BJ (cell line): ENCODE measurements at places on chromosomes 2 and 18. TPM values are rescaled to one million over a fixed set of nuclear protein-coding genes. Genes with fewer than 3 reads are reported as not detected.

GRCh38 chr2:220371211-220371610, 743.8 kb downstream of the SLC4A3 start:
- DNase-seq: no peak

DNA sequence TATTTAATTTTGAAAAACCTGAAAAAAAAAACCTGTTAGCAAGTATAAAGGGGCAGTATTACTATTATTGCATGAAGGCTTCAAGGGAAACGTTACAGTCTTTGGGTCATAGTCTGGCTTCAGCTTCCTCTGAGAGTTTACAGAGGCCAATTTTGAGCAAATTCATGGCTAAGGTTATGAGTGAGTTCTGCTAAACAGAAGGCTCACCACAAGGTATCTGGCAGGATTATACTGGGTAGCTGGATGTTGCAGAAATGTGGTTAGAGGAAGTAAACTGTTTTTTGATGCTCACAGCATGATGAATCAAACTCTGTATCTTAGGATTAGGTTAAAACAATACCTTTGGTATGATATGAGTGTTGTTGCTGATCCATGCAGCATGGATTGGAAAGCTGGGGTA, 9.3 kb downstream of the MRPL19 start:
- DNase-seq: no peak

Gene NYAP2
- not detected in 2 replicates for polyA plus RNA-seq

DNA sequence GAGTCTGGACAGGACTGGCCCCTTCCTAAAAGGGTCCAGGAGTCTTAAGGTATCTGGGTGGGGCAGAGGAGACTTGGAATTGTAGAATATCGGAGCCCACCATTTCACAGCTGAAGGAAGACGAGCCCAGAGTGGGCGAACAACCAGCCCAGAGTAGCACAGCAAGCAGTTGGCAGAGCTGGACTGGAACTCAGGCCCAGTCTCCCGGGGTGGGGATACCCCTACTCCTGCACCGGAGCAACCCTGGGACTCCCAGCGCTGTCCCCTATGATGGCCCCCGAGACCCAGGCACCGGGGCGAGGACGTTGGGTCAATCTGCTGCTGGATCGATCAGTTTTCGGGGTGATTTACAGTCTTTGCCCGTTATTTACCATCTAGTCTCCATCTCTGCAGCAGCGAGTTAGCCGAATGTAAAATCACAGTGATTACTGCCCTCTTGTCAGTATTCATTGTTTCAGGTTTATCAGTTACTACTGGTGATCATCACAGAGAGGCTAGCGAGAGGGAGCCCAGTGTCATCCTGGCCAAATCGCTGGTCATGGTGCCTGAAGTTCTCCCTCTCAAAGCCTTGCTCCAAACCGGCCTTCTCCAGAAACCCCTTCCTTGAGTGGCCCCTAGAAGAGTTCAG, 75.3 kb downstream of the SMAD7 start:
- no peak for DNase-seq

Gene TIMM21
- 21.2 and 49.4 TPM in 2 replicates for polyA plus RNA-seq

Gene SH3RF3
- 3.2 and 3.6 TPM in 2 replicates for polyA plus RNA-seq

- no peak for DNase-seq
Measured at GRCh38 chr2:59893612-59894011, 659.8 kb downstream of the BCL11A start.

GRCh38 chr2:140348826-140349225, 1568.6 kb upstream of the NXPH2 start:
- no peak for DNase-seq

DNA sequence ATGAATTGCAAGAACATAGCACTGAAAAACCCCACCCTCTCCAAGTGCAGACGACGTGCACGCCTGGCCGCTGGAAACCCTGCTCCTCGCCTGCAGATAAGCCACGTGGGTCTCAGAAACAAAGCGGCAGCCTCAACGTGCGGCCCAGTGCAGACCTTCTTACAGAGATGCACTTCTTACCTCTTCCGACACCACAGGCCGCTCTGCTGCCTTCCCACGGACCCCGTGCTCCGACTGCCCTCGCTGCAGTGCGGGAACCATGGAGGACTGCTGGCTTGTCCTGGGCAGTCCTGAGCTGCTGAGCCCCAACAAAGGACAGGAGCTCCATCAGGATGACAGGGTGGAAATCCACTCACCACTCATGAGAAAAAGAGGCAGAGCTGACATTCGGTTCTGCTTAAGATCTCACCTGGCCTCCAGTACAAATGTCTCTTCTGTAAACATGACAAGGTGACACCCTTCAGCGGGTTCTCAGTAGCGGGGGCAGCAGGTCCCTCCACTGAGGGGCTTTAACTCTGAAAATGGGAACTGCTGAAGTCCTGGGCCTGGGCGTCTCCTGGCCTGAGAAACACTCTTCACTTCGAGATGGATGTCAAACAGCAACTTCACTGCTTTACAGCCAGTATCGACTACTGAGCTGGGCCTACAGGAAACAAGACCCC, 6.2 kb downstream of the COPS9 start:
- no peak for DNase-seq

Gene NEU4
- not detected in 2 replicates for polyA plus RNA-seq

DNA sequence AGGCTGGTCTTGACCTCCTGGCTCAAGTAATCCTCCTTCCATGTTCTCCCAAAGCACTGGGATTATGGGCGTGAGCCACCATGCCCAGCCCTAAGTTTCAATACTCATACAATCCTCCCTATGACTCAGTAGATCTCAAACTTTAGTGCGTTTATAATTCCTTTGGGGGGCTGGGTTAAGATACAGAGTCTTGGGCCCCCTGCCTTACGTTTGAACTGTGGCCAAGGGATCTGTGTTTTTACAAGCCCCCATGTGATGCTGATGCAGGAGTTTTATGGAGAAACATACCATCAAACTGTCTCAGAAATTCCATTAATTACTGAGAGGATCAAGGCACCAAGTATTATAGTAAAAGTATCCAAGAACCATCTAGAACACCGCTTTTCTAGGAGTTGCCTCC, 38.2 kb upstream of the FAM136A start:
- no peak for DNase-seq

Gene GRHL1
- polyA plus RNA-seq: 1.7 TPM in 2 replicates

DNA sequence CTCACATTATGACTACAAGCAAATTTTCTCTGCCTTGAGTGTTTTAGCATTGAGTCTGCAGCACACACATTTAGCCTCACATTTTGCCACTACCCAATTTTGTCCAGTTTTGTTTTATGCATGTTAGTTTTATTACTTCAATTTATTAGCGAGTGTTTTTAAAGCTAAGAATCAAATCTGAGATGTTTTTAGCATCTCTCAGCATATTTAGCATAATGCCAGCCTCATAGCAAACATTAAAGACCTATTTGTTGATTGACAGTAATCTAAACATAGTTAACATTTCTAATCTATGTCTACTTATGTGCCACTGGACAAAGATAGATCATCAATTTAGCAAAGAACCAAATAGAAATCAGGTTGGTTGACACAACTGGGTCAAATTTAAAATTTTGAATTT, 94.1 kb upstream of the NXPH2 start:
- DNase-seq: no peak

- DNase-seq: no peak
Measured at GRCh38 chr2:85831735-85832134, 57.1 kb downstream of the ST3GAL5 start.

DNA sequence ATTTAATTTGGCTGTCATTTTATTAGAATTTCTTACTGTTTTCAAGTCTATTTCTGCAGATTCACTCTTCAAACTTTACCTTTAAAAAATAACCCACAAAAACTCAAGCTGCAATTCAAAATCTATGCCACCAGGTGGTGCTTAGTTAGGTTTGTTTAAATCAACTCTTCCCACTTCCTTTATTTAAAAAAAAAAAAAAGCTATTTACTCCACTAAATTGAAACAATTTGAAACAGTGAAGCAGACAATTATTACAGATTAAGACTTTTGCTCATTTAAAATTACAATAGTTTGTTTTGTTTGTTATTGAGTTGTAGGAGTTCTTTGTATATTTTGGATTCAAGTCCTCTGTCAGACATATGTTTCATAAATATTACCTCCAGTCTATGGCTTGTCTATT, 300.0 kb downstream of the PDE11A start:
- DNase-seq: no peak

DNA sequence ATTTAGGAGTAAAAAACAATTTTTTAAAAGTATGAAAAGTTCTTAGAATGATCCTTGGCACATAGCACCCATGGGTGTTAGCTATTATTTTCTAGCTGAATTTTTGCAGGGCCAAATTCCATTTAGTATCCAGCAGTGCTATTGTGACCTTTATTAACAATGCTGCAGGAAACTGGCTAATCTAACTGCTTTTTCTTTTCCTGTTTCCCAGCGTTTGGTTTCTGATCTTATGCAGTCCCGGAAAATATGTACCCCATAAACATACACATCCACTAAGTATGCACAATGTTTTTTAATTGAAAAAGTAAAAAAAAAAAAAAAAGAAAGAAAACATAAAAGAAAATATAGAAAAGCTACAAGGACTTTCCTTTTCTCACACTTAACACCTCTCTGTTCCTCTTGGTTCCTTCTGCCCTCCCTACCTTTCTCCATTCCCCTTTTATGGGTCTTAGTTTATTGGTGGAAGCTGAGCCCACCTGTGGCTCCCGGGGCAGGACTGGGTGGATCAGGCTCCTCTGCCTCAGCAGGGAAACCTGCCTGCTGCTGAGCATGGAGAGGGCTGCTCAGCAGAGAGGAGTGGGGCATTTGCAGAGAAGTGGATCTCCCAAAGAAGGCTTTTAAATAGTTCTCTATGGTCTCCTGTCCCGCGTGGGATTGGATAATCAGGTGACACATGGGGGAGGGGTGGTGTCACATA, 9.3 kb upstream of the SLC16A14 start:
- no peak for DNase-seq

DNA sequence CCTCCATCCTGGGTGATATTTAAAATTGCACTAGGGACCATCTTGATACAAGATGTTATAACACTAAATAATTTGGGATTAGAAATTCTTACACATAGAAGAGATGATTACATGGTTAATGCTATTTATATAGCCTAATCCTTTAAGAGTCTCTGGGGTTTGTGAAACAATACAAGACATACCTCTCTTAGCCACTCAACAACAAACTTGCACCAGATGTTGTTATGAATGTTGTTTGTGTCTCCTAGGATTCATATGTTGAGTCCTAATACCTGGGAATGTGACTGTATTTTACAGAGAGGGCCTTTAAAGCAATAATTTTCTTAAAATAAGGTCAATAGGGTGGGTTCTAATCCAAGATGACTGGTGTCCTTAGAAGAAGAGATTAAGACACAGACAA, 678.3 kb downstream of the NYAP2 start:
- no peak for DNase-seq

DNA sequence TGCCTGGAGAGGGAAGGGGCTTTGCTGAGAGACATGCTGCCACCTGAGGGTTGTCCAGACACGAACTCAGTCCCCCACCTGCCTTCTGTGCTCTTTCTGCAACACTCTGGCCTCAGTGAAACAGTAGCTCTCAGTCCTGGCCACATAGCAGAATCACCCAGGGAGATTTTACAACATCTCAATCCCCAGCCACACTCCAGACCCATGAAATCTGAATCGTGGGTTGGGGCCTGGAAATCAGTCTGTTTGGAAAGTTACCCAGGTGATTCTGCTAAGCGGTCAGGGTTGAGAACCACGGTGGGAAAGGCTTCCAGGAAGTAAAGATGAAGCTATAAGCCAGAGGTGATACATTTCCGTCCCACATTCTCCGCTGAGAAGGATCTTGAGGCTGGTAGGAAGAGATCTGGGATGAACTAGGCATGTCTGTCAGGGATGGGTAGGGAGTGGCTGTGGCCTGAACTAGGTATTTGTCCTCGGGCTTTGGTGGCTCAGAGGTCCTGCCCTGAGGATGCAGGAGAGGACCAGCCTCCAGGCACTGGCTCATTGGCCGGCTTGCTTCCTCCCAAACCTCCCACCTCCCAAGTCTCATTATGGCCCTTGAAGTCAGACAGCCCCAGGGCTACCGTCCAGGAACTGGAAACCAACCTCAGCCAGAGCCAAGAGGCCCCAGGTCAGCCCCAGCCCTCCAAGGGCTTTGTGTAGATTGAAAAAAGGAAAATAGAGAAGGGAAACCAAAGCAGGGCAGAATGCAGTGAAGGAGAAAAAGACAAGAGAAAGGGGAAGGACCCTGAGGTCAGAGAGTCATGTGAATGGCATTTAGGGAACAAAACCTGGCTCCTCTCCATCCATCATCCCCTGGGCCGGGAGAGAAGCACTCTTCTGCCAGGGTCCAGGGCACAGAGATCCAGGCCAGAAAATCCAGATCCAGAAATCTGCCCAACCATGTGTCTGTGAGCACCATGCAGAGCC, 119.6 kb downstream of the ZFP36L2 start:
- DNase-seq: no peak

DNA sequence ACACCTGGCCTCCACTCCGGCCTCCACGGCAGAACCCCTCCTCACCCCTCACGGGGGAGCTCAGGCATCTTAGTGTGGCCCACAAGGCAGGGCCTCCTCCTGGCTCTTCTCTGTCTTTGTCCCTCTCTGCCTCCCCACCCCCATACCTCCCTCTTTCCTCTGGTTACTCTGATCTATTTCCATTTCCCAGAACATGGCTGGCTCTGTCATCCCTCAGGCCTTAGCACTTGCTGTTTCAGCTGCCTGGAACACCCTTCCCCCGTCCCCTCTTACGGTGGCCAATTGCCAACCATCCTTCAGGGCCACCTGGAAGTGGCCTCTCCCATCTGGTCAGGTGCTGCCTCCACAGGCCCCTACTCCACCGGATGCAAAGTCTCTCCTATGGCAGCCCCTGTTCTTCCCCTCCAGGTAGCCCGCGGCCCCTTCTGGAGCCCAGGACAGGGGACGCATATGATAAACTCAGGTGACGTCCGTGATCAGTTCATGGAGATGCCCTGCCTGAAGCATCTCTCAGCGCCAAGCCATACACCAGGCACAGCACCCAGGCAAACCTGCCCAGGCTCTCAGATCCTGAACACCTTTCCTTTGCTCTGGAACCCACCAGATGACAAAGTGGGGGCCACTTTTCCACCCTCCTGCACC, 3.6 kb upstream of the ECEL1 start:
- DNase-seq: no peak

GRCh38 chr2:111057721-111058120, 63.0 kb upstream of the BCL2L11 start:
- DNase-seq: no peak

DNA sequence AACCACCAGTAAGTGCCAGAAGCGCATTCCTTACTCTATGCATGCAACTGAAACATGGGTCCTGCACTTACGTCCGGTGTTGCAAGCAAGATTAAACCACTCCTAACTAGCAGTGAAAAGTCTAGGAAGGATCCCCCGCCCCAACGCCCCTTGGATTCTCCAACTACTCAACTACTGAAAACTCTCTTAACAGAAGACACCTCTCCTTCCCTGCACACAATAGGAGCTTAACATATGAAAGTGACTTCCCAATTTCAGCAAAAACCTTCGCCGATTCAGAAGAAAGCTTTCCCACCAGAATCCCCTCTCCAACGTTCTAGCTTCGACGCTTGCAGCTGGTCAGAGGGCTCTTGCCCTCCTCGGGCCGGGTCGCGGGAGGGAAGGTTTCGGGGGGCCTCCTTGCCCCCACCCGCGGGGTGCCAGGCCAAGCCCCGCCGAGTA, 578 bp downstream of the IWS1 start:
- DNase-seq: no peak
